ENCODE measurements at places on chromosomes 2 and 18. TPM values are rescaled to one million over a fixed set of nuclear protein-coding genes. Genes with fewer than 3 reads are reported as not detected.

ST6GAL2 gene
- total RNA-seq = not detected

MC2R gene
- total RNA-seq = not detected

NOSTRIN gene
- total RNA-seq = 4.5 TPM

TRIM43B gene
- total RNA-seq = not detected

CXCR2 gene
- total RNA-seq = not detected

AKAIN1 gene
- total RNA-seq = not detected

GEN1 gene
- 7.3 TPM for total RNA-seq

CRYGA gene
- not detected for total RNA-seq

MEP1B gene
- not detected for total RNA-seq

CAPN14 gene
- total RNA-seq = 0.05 TPM

B3GNT2 gene
- total RNA-seq = 31.8 TPM

SLC35G4 gene
- not detected for total RNA-seq

SEPTIN10 gene
- total RNA-seq = 179 TPM

IL1RN gene
- not detected for total RNA-seq

MRO gene
- not detected for total RNA-seq

FBXO36 gene
- 1.0 TPM for total RNA-seq

KCNIP3 gene
- total RNA-seq = 0.51 TPM

DCDC2C gene
- total RNA-seq = under 0.01 TPM

DSEL gene
- 9.2 TPM for total RNA-seq

- peak; percentile 79 for DNase-seq
Observed at GRCh38 chr2:69177785-69178636, 165.0 kb downstream of the ANTXR1 start.

DNA sequence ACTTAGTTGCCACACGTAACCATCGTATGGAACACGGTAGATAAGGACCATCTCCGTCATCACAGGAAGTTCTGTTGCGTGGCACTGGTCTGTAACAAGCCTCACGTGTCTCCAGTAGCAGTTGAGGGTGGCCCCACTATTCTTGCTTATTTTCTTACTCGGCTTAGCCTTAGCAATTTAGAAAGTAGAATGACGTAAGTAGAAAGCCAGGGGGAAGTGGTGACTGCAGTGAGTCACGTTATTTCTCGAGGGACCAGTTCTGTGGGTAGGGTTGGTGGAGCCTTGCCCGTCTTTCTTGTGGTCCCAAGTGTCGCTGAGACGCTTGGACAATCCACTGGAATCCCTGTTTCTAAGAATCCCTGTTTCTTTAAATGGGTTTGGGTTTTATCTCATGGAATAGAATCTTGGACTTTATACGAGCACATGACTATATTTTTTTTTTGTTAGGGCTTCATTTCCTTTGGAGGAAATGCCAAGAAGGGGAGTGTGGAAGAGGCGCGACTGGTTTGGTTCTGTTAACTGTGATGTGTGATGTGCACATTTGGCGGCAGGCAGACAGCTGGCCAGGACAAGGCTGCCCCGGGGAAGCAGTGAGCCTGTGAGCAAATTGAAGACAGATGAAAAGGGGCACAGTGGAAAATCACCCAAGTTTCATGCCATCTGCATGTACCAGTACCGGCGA is 96.2 kb downstream of the CABLES1 start:
- DNase-seq = peak; percentile 96

GRCh38 chr2:47174733-47175361 is 19.7 kb upstream of the STPG4 start:
- peak; percentile 62 for DNase-seq

- no peak for DNase-seq
Observed at GRCh38 chr2:201880993-201881611, 74.8 kb downstream of the CDK15 start.

- peak; percentile 8 for DNase-seq
Observed at GRCh38 chr2:61535449-61535848, 2.7 kb downstream of the XPO1 start.

DNA sequence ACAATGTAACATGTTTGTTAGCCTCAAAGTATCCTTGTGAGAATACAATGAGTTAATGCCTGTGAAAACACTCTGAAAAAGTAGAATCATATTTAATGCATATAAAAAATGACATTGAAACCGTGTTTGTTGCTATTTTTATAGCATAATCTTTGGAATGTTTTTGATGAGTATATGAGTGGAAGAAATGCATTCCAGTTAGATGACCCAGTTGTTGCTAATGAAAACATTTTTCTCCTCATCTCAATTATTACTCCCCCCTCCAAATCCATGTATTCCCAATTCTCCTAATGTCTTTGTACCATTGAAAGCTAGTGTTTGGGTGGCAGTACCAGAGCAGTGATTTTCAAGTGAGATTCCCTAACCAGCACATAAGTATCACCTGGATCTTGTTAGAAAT is 67.1 kb upstream of the DSEL start:
- DNase-seq = no peak

- DNase-seq = peak; percentile 78
Observed at GRCh38 chr2:134120733-134121630, 132.9 kb upstream of the MGAT5 start.

DNA sequence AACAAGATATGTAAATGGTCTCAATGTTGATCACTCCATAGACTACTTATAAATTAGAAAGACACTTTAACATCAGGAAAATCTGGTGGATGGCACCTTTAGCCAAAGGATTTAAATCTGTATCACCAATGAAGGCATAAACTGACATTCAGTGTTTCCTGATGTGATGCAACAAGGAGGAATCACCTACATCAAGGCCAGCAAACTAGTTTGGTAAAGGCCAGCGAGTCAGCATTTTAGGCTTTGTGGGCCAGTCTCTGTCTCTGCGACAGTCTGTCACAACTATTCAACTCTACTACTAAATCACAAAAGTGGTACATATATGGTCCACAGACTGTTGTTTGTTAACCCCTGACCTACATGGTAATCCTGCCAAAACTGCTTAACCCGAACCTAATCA is 33.3 kb downstream of the C2orf76 start:
- no peak for DNase-seq

GRCh38 chr18:3380384-3380961 is 69.5 kb upstream of the TGIF1 start:
- DNase-seq = peak; percentile 26

GRCh38 chr2:43169987-43170386 is 56.4 kb downstream of the ZFP36L2 start:
- DNase-seq = peak; percentile 73

- DNase-seq = peak; percentile 79
Observed at GRCh38 chr2:218876562-218877219, 4.0 kb upstream of the WNT10A start.

GRCh38 chr2:222752746-222753145 is 81.3 kb downstream of the MOGAT1 start:
- no peak for DNase-seq

GRCh38 chr18:2547477-2548087 is 23.7 kb downstream of the METTL4 start:
- DNase-seq = peak; percentile 78

DNA sequence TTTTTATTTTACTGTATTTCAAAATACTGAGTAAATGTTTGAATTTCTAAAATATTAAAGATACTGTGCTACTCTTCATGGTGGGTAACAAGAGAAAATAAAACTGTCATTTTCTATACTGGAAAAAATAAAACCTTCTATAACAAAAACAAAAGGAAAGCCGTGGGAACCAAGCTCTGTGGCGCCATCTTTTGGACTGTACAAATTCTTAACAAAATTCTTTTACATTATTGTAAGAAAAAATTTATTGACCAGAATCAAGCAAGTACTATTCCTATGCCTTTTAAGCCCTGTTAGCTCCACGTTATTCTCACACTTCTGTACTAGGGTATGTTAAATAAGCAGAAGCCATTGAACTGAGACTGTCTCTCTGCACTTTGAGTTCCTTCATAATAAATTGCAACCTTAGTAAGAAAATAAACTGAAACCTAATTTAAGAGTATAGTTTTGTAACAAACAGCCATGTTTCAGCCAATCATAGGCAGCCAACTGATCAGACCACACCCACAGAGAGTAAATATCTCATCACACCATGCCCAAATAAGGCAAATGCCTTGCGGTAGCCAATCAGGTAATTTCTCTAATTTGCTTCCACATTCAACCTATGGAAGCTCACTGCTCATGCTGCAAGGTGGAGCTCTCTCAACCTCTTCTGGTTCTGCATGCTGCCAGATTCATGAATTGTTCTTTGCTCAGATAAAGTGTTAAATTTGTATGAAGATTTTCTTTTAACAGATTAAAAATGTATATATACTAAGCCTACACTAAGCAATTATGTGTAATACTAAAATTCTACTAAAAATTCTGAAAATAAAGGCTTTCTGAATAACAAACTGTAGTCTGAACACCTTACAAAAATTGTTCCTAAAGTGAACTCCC is 42.2 kb downstream of the HIBCH start:
- DNase-seq = peak; percentile 71

- DNase-seq = no peak
Observed at GRCh38 chr2:238698451-238699306, 149.2 kb upstream of the TWIST2 start.

- DNase-seq = no peak
Observed at GRCh38 chr2:52775674-52776073, 991.9 kb upstream of the CHAC2 start.

GRCh38 chr18:58455314-58456188 is 173.3 kb downstream of the ALPK2 start:
- no peak for DNase-seq

GRCh38 chr18:61605376-61606067 is 272.3 kb downstream of the CDH20 start:
- no peak for DNase-seq

- no peak for DNase-seq
Observed at GRCh38 chr18:80210312-80211083, 36.8 kb downstream of the PARD6G start.

DNA sequence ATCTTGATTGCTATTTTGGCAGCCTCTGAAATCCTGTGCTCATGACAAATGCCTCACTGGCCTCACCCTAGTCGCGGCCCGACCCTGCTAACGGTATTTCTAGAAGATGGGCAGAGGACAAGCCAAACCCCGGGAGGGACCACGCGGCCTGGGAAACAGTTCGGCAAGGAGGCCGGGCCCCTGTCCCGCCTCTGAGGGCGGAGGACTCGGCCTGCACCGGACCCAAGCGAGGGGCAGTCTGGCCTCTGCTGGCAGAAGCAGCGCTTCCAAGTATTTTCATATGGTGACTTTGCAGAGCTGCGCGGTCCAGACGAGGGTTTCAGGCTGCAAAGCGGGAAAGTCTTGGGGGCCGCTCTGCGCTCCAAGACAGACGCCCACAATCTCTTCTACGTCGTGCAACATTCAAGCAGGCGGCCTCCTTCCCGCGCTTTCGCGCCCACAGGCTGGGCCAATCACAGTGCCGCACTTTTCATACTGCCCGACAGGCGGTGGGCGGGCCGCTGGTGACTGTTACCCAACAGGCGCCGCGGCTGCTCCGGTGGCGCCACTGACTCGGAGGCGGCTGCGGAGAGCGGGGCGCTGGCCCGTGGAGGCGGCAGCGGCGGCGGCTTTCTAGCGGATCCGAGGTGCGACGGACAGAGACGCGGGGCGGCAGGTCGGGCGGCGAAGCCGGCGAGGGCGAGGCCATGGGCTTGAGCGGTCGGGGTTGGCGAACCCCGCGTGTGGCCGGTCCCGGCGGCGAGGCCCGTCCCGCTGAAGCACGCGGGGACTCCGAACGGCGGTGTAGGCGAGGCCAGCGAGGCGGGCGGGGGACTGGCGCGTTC is at the start of gene RBM44:
RBM44 (plus strand) TSS at position 544 of the 824 bp plus-strand sequence. CDS start 14,831 bp downstream, outside the sequence.
- no peak for DNase-seq

DNA sequence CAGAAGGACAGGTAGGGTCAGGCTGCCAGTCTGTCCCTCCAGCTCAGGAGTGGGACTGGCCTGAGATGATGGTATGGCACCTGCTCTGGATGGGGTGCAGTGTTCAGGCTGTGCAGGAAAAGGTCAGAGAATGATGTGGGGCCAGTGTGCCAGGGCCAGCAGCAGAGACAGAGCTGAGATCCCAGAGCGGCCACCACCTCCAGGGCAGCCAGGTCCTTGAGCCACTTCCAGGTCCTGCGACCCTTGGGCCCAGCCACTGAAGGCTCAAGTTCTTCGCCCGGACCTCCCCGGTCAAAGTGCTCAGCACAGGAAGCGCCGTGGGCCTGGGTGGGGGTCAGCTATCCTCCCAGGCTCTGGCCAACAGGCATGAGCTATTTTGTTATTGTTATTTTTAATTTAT is 12.1 kb upstream of the ARMC9 start:
- DNase-seq = no peak

- no peak for DNase-seq
Observed at GRCh38 chr2:235855011-235855410, 313.2 kb downstream of the GBX2 start.

- DNase-seq = no peak
Observed at GRCh38 chr2:235195921-235196320, 244.1 kb downstream of the SH3BP4 start.

DNA sequence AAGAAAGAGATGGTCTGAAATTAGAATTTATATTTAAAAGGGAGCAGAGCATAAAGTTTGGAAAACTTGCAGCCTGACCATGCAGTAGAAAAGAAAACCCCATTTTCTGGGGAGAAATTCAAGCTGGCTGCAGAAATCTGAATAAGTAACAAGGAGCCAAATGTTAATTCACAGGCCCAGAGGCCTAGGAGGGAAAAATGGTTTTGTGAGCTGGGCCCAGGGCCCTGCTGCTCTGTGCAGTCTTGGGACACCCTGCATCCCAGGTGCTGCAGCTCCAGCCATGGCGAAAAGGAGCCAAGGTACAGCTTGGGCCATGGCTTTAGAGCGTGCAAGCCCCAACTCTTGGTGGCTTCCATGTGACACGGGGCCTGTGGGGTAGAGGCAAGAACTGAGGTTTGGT is 41.3 kb downstream of the CFAP36 start:
- DNase-seq = no peak

- no peak for DNase-seq
Observed at GRCh38 chr2:19675856-19676460, 225.8 kb downstream of the TTC32 start.

DNA sequence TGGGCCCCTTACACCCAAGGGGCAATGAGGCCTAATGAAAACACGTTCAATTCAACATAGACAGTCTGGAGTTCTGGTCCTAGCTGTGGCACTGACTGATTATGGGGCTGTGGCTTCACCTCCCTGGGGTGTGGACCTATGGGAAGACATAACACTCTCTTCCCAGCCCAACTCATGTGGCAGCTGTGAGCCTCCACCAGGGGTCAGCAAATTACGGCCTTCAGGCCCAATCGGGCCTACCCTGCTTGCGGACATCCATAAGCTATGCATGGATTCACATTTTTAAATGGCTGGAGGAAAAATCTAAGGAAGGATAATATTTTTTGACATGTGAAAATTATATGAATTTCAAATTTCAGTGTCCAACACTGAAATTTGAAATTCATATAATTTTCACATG is 101.3 kb downstream of the LOXHD1 start:
- peak; percentile 71 for DNase-seq

- DNase-seq = peak; percentile 69
Observed at GRCh38 chr2:131105950-131106801, 1.0 kb downstream of the PLEKHB2 start.
